Stimulated activated CD8-positive, alpha-beta memory T cell treated with anti-CD3 and anti-CD28 coated beads, Interleukin-15, amount 100 ng/mL, for 24 hours (primary cell): ENCODE measurements at places on chromosomes 3 and 15.
A peak's percentile ranks its signal among the peaks of the same experiment; 100 is the strongest.

DNA sequence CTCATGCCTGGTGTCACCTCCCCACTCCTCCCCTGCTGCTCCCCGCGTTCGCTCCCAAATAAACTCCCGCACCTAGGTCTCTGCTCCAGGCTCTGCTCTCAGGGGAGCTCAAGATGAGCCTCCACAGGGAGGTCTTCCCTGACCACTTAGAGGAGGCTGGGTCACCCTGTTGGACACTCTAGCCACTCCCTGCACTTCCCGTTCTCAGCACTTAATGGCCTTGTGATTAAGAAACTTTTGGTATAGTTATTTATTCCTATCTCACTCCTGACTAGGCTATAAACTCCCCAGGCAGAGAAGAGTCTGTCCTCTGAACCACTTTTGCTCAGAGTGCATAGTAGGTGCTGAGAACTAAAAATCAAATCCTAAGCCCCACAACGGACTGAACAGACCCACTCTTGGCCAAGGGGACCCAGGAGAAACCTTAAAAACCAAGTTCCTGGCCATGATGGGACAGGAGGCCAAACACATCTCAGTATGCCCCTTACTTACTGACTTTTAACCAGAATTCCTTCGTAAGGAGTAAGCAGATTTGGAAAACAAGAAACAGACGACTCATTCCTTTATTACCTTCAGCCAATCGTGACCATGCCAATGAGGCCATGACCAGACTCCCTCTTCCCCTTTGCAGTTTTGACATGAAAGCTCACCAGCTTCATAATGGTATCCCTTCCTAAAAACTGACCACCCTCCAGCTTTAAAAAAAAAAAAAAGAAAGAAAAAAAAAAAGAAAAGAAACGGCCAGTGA lies 69.0 kb upstream of the HRH1 start:
- no peak for DNase-seq

DNA sequence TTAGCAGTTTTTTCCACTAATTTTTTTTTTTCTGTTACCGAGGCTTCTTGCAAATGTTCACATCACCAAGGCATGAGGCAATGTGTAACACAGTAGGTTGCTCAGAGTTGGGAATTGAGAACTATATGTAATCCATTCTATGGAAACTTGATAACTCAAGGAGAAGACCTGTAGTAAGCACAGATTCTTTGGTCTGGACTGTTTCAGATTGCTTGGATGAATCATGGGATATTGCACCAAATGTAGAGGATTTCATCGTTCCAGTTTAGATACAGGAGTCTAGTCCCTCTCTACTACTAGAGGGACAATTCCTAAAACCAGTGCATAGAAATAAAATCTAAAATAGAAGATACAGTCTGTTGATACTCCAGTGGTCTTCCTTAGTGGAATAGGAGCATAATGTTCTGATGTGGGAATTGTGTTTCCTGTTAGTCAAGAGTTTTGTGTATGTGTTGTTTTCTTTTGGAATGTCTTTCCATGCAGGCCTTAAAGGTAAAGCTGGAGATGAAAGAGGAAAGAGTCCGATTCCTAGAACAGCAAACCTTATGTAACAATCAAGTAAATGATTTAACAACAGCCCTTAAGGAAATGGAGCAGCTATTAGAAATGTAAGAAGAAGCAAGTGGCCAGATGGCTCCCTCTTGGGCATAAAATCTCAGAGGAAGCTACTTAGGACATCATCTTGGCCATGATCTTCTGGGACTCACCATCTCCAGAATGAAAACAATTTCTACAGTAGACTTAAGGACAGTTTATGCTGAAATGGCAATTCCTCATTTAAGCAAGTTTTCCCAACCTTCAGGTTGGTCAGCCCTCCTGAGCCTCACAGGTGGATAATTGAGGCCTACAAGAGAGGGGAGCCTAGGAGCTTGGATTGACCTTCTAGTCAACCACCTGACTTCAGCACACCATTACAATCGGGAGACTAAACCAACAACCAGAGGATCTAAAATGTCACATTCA lies 10.7 kb downstream of the KNSTRN start:
- DNase-seq: no peak

DNA sequence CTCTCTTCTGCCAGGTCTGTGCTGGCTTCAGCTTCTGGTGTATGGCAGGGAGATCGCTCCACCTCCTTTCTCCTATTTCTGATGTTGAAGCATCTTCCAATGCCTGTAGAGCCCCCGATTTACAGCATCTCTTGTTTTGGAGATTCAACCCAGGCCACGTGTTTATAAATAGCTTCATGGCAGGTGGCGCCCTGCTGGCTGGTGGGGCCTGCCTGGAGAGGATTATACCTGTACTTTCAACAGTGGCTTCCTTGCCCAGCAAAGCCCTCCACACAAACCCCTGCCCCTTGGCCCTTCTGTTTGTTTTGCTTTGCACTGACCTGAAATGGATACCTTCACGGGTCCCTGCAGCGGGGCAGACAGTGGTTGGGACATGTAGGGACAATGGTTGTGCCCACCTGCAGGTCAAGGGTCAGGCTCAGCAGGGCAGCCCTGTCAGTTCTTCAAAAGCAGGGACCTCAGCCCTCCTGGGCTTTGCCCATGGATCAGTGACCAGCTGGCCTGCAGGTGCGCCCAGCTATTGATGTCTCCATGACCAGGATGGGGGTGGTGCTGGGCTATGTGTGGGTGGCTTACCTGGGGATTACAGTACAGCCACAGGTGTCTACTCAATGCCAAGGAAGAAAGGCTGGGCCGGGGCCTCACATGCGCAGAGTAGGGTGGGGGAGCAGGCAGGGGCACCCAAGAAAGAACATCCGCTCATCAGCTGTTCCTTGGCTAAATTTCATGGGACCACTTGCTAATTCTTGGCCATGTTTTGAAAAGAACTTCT lies 112.7 kb upstream of the PRR23C start:
- DNase-seq: no peak

DNA sequence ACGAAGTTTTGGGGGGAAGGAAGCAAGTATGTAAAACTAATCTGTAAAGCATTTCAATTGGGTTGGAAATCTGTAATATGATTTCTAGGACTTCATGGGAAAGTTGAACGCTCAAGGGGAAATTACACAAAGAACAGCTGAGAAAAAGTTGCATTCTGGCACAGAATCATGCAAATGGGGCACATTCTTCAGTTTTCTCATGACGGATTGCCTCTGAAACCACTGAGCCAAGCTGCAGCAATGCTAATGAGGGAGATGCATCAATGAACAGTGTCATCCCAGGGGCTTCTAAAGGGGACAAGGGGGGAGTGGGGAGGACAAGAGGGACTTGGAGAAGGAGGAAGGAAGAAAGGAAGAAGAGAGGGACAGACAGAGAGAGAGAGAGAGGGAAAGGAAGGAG lies 291.4 kb upstream of the ATP11B start:
- no peak for DNase-seq

GRCh38 chr3:146655333-146655996 lies 50.3 kb upstream of the PLSCR5 start:
- DNase-seq: no peak

DNA sequence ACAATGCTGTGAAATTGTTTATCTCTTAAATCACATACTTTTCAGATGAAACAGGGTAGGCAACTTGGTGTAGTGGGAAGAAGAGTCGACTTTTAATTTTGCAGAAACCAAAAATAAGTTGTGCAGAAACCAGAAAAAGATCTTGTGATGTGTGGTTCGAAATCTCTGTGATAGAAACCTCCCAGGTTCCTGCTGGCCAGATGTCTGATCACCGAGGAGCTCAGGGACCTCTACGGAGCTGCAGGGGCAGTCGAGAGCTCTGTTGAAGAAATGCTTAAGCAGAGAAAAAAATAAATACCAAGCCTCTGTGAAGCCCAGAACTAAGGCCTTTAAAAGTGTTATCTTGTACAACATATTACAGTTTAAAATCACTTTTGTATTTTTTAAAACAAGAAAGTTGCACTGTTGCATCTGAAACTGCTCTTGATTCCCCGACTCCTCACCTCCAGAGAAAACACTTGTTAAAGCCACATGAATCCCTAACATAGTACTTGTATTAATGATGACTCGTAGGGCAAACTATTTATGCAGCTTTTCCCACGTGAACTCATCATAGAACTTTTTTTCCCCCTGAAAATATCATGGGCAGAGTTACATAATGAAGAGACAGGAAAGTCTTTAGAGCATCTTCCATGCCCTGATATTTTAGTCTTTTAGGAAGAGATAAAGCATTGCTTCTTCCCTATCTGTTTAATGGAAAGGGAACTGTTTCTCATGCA lies 51.3 kb downstream of the CCK start:
- DNase-seq: no peak

DNA sequence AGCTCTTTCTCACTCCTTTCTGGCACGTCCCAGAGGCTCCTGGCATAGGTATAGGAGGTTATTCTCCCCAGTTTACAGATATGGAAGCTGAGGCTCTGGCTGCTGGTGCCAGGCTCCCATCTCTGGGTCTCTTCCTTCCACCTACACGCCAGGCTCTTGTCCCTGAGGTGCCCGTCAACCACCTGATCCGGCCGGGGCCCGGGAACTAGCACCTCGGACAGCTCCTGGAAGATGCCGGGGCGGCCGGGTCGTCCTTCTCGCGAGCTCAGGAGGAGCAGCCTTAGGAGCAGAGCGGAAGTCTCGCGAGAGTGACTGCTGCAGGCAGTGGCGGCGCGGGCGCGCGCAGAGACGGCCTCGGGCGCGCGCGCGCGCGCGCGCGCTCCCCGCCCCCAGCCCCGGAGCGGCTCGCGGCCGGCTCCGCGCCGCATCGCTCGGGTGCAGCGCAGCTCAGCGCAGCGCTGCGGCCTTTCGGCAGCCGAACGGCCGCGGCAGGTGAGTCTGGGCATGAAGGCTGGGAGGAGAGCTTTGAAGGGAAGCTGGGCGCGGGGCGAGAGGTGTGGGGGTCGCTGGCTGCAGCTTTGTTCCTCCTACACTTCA lies at the start of gene SCAMP5:
Gene SCAMP5 (plus strand): TSS at position 382 of the 597 bp plus-strand sequence. CDS start 16,277 bp downstream, outside the sequence.
- peak; percentile 84 for DNase-seq

DNA sequence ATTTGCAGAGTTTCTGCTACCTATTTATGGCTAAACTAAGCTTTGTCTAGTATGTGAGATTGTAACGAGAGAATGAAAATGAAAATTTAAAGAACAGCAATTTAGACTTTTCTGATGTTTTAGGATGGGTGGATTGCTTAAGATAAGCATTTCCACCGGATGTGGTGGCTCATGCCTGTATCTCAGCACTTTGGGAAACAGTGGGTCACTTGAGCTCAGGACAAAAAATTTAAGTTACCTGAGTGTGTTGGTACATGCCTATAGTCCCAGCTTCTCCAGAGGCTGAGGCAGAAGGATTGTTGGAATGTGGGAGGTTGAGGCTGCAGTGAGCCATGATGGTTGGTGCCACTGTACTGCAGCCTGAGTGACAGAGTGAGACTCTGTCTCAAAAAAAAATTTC lies 3.3 kb downstream of the PPP4R2 start:
- DNase-seq: no peak
